ENCODE measurements at places on chromosomes 2 and 18. TPM values are rescaled to one million over a fixed set of nuclear protein-coding genes. Genes with fewer than 3 reads are reported as not detected.

Gene ADRA2B
- total RNA-seq, result 0.38 TPM

Gene MRO
- not detected for total RNA-seq

Gene AMER3
- not detected for total RNA-seq

Gene DLGAP1
- not detected for total RNA-seq

Gene G6PC2
- not detected for total RNA-seq

DNA sequence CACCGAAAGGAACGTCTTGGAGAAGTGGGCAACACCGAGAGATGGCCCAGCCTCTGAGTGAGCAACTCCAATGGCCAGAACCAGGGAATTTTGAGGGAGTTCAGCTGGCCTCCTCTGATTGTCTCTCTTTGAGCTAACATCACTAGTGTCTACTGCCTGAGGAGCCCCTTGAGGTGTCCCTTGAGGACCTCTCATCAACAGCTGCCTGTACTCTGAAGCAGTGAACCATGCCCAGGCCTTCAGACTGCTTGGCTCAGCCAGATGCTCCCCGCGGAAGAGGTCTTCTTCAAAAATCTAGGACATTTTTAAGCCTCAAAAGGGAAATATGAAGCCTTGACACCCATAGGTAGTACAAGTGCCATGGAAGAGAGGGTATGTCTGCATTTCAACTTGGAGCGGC, 430.4 kb downstream of the TXNL1 start:
- DNase-seq, result no peak
- H3K36me3 ChIP-seq, result no peaks in the 10 kb centered on the region
- H3K4me3 ChIP-seq, result no peak overlapping the region
- no peaks in the 10 kb centered on the region for H3K27me3 ChIP-seq
- H3K27ac ChIP-seq, result no peak overlapping the region
- no peaks in the 10 kb centered on the region for H3K4me1 ChIP-seq

DNA sequence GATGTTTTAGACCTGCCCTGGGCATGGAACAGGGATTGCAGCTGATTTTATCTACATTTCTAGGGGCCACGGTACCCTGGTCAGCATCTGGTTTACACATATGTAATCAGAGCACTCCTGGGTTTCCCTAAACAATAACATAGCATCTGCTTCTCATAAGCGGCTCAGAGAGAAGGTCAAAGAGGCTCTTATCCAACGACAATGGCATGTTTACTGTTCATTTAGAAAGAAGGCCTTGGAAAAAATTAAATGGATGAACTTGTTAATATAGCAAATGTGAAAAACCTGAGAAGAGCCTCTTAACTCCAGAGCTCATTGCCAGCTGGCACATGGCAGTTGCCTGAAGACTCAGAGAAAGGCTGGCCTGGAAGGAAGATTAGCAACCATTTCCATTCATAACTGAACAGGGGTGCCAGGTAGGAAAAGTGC, 202.8 kb upstream of the THUMPD2 start:
- H3K4me1 ChIP-seq, result no peaks in the 10 kb centered on the region
- H3K4me3 ChIP-seq, result no peak overlapping the region
- no peak for DNase-seq
- H3K27me3 ChIP-seq, result no peaks in the 10 kb centered on the region
- H3K36me3 ChIP-seq, result no peaks in the 10 kb centered on the region

Gene RUFY4
- total RNA-seq, result 1.8 TPM

DNA sequence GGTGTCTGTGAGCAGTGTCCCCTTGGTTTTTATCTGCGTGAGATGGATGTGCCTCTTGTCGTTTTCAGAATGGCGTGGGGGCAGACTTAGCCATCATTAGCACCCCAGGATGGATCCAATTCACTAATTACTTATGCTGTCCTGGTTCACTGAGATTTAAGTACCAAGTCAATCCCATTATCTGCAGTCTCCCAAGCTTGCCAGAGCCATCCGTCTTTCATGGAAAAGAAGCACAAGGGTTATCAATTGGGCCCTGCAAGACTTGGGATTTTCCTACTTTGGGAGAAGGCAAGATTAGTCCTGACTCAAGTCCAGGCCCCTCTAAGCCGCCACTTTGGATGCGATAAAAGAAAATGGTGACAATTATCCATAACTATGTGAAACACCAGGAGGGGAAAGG, 404.0 kb downstream of the TMEM182 start:
- H3K27ac ChIP-seq, result no peak overlapping the region
- H3K4me3 ChIP-seq, result no peak overlapping the region
- H3K27me3 ChIP-seq, result no peaks in the 10 kb centered on the region
- no peaks in the 10 kb centered on the region for H3K36me3 ChIP-seq
- DNase-seq, result no peak

DNA sequence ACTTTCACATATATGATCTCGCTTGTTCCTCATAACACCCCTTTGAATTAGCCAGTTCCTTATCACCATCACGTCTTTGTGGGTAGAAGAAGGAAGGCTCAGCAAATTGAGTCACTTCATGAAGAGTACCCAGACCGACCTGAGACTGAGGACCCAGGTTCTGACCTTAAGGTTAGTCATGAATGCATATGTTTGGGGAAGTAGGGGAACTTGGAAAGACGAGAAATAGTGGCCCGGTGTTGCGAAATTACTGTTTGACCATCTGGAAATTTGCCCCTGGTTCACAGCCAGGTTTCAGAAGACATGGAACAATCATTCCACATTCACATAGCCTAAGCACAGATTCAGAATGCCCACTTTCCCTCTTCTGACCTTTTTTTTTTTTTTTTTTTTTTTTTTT, 59.8 kb downstream of the MEIS1 start:
- H3K27ac ChIP-seq, result no peak overlapping the region
- no peaks in the 10 kb centered on the region for H3K27me3 ChIP-seq
- H3K4me1 ChIP-seq, result no peaks in the 10 kb centered on the region
- no peaks in the 10 kb centered on the region for H3K36me3 ChIP-seq
- DNase-seq, result no peak

GRCh38 chr18:79847606-79848293, 50.0 kb downstream of the KCNG2 start:
- no peak overlapping the region for H3K27ac ChIP-seq
- no peaks in the 10 kb centered on the region for H3K27me3 ChIP-seq
- no peak overlapping the region for H3K4me3 ChIP-seq

- no peak overlapping the region for H3K4me3 ChIP-seq
- no peaks in the 10 kb centered on the region for H3K36me3 ChIP-seq
- H3K27ac ChIP-seq, result no peak overlapping the region
- no peak for DNase-seq
- no peaks in the 10 kb centered on the region for H3K27me3 ChIP-seq
These were observed 159.0 kb downstream of the RDH14 start for GRCh38 chr2:18401471-18401870.

Gene ITPRIPL1
- total RNA-seq, result 20.5 TPM

DNA sequence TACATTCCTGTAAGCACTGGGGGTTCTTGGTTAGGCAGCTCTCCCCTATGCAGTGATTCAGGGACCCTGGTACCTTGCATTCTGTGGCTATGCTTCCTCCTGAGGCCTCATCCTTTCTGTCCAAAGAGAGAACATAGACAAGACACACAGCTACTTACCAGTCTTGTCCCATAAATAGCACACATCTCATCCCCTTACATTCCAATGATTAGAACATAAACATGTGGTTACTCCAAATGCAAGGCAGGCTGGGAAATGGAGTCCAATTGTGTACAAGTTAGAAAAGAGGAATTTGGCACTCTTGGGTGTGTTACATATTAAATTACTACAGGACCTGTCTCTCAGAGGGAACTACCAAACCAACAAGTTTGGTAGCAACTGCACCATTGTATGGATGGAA, 171.3 kb downstream of the ARHGAP15 start:
- H3K27ac ChIP-seq, result no peak overlapping the region
- peaks cover 6% of the 10 kb centered on the region for H3K36me3 ChIP-seq
- no peaks in the 10 kb centered on the region for H3K4me1 ChIP-seq
- DNase-seq, result no peak
- H3K4me3 ChIP-seq, result no peak overlapping the region

GRCh38 chr2:233434666-233435330, 80.5 kb downstream of the DGKD start:
- peaks cover 53% of the 10 kb centered on the region for H3K36me3 ChIP-seq
- no peak overlapping the region for H3K4me3 ChIP-seq
- no peaks in the 10 kb centered on the region for H3K27me3 ChIP-seq
- DNase-seq, result no peak
- H3K4me1 ChIP-seq, result peaks cover 16% of the 10 kb centered on the region

- no peaks in the 10 kb centered on the region for H3K4me1 ChIP-seq
- no peak overlapping the region for H3K27ac ChIP-seq
- H3K4me3 ChIP-seq, result no peak overlapping the region
- H3K27me3 ChIP-seq, result no peaks in the 10 kb centered on the region
These were observed 27.1 kb downstream of the HS1BP3 start for GRCh38 chr2:20623741-20624155.

Gene ANKRD62
- not detected for total RNA-seq

Gene MAL
- total RNA-seq, result 1.8 TPM

- H3K4me1 ChIP-seq, result peaks cover 23% of the 10 kb centered on the region
- no peak for DNase-seq
- peak overlapping the region; percentile 50 for H3K27ac ChIP-seq
These were observed 3.7 kb upstream of the ATG16L1 start for GRCh38 chr2:233247744-233248143.

Gene DSEL
- 0.38 TPM for total RNA-seq

DNA sequence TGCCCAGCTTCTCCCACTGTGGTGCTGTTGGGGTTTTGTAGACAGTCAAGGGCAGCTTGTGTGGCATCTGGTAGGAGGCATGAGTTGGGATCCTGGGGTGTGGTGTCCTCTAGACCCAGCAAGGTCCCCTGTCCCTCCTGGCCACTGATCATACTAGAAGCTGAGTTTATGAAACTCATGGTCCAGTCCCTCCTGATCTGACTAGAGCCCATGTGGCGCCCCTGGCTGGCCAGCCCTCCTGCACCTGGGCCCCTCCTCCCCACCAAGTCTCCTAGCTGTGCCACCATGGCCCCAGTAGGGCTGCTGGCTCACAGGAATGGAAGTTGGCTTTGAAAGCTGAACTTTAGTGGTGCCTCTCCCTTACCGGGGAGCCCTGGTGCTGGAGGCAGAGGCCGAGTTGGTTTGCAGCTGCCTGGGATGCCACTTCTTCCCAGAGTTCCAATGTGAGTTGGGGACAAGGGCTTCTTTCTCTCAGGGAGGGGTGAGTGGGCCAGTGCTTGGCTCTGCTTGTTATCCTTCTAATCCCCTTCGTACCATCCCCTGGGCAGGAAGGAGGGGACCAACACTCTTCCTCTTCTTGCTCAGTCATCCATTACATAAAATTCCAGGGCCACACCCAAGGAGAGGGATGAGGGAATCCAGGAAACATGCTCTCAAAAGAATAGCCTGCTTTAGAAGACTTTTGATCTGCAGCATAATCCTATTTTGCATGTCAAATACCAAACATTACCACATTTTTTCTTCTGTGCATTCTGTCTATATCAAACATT, 37.5 kb upstream of the HAAO start:
- H3K27ac ChIP-seq, result no peak overlapping the region
- H3K4me3 ChIP-seq, result no peak overlapping the region
- DNase-seq, result no peak
- no peaks in the 10 kb centered on the region for H3K27me3 ChIP-seq

GRCh38 chr18:13318731-13319501, 100.4 kb downstream of the LDLRAD4 start:
- peaks cover 6% of the 10 kb centered on the region for H3K27me3 ChIP-seq
- no peak overlapping the region for H3K27ac ChIP-seq
- no peak overlapping the region for H3K4me3 ChIP-seq
- no peaks in the 10 kb centered on the region for H3K36me3 ChIP-seq
- H3K4me1 ChIP-seq, result no peaks in the 10 kb centered on the region

DNA sequence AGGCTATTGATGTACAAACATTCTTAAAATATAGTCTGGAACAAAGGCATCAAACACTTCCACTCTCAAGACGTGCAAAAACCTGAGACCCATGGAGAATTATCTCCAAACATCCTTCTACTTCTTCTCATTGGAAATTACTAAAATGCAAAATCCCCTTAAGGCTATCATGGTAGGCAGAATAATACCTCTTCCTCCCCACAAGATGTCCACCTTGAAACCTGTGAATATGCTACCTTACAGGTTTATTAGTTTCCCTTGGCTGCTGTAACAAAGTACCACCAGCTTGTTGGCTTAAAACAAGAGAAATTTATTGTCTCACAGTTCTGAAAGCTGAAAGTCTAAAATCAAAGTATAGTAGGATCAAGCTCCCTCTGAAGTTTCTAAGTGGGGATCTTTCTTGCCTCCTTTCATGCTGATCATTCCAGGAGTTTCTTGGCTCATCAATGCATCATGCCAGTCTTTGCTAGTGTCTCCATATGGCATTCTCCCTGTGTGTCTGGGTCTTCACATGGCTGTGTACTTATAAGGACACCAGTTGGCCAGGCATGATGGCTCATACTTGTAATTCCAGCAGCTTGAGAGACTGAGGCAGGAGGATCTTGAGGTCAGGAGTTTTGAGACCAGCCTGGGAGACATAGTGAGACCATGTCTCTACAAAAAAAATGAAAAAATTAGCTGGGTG, 163.7 kb upstream of the NCK2 start:
- no peak for DNase-seq
- H3K4me1 ChIP-seq, result no peaks in the 10 kb centered on the region
- no peak overlapping the region for H3K4me3 ChIP-seq
- no peak overlapping the region for H3K27ac ChIP-seq

Gene ZNF521
- total RNA-seq, result 0.54 TPM

DNA sequence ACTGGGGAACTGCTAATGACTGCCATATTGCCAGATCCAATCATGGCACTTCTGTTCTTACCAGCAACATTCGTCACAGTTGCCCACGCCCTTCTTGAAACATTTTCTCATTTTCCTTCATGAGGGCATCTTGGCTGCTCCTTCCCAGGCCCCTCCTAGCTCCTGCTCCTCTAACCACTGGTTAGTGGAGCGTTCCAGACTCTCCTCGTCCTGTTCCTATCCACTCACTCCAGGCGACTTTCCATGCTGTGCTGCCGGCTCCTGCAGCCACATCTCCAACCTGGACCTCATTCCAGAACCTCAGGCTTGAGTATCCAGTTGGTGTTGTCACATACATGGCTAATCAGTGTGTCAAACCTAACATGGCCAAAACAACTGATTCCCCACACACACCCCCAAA, 1.3 kb upstream of the ADI1 start:
- no peak overlapping the region for H3K27ac ChIP-seq
- peaks cover 13% of the 10 kb centered on the region for H3K4me1 ChIP-seq
- no peaks in the 10 kb centered on the region for H3K27me3 ChIP-seq
- DNase-seq, result no peak
- no peaks in the 10 kb centered on the region for H3K36me3 ChIP-seq

DNA sequence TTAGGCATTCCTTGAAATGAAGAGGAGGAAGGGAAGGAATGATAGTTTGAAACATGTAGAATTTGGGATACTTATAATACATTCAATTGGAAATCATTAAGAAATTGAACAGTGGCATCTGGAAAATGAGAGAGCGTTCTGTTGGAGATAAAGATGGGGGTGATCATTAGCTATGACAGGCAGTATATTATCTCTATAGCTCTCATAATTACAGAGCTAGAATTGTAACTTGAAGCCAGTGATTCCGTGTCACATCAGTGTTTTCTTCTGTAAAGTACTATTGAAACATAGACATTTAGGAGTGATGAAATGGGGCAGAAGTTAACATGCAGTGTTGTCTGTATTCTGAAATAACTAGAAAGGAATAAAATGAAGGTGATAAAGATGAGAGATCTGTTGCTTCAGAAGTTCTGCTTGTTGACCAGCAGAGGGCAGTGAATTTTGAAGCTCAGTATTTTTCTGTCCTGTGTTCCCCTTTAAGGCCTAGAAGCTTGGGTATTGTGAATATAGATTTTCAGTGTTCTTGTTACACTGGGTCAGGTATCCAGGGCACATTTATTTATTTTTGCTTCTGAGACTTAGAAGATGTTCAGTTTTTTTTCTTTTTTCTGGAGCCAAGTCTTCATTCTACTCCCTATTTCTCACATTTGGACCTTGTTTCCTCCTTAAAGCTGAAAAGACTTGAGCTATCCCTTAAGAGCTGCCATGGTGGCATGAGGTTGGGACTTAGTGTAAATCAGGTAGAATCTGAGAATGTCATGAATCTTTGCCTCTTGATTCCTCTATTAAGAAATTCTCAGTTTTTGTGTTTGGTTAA, 157.4 kb downstream of the TAF4B start:
- peak; percentile 59 for DNase-seq
- H3K27me3 ChIP-seq, result no peaks in the 10 kb centered on the region
- no peak overlapping the region for H3K27ac ChIP-seq
- no peaks in the 10 kb centered on the region for H3K36me3 ChIP-seq
- no peak overlapping the region for H3K4me3 ChIP-seq

Measured in natural killer cell (primary cell).